ENCODE measurements at places on chromosomes 1 and 21. TPM values are rescaled to one million over a fixed set of nuclear protein-coding genes. Genes with fewer than 3 reads are reported as not detected.

GRCh38 chr1:180179162-180179957 lies 24.7 kb downstream of the QSOX1 start:
- no peak for DNase-seq

The ADAMTS4 gene
- total RNA-seq = 0.51 TPM

- peak; percentile 25 for DNase-seq
These were observed 291.1 kb upstream of the ADGRL2 start for GRCh38 chr1:81509594-81509993.

GRCh38 chr1:209862391-209863356 lies 34.9 kb downstream of the UTP25 start:
- DNase-seq = no peak

- DNase-seq = no peak
These were observed 349.1 kb upstream of the BEND5 start for GRCh38 chr1:49125746-49126145.

DNA sequence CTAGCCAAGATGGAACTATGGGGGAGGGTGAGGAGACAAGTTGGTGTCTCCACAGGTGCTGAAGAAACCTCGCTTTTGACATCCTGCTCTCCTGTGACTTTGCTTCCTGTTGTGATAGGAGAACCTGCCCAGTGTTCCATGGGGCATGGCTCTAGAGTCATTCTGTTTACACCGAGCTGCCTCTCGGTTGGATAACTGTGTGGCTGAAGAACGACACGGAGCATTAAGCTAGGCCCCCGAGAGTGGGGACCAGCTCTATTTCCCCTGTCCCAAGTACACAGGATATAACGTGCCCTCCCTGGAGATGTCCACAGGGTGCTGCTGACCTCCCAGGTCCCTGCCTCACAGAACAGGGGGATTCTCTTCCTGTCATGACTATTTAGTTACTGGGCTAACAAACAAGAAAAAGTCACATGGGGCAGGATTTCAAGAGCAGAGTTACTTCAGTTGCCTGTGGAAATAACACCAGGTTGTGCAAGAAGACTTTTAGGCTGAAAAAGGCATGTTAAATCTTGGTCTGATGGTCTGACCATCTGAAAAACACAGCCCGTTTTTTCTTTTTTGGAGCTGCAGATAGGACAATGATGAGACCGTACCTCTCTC lies 29.4 kb upstream of the PPP2R5A start:
- DNase-seq = peak; percentile 5

DNA sequence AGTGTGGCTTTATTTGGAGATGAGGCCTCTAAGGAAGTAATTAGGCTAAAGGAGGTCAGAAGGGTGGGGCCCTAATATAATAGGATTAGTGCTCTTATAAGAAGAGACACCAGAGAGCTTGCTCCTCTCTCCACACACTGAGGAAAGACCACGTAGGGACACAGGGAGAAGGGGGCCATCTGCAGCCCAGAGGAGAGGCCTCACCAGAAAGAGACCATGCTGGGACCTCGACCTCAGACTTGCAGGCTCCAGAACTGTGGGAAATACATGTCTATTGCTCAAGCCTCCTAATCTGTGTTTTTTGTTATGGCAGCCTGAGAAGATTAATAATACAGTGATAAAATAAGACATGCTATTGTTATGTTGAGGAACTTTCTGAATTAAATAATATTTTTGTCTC lies 8.3 kb downstream of the RCAN1 start:
- DNase-seq = no peak

GRCh38 chr1:220921971-220922635 lies 42.9 kb downstream of the HLX start:
- DNase-seq = no peak

The NECTIN4 gene
- total RNA-seq = 0.33 TPM

- DNase-seq = no peak
These were observed 55.9 kb downstream of the SIK1 start for GRCh38 chr21:43370888-43371570.

DNA sequence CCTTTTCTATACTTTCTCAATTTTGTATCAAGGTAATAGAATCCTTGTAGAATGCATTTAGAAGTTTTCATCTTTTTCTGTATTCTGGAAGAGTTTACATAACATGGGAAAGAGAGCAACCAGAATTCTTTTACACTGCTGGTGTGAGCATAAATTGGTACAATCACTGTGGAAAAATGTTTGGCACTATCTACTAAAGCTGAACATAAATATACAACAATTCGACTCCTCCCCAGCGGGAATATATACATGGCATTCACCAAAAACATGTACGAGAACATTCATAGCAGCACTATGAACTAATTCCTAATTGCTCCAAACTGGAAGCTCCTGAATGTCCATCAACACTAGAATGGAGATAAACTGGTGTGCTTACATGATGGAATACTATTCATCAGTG lies 1.8 kb upstream of the ACBD6 start:
- peak; percentile 63 for DNase-seq

The NCMAP gene
- not detected for total RNA-seq

GRCh38 chr1:9784508-9785133 lies 39.1 kb downstream of the CLSTN1 start:
- peak; percentile 53 for DNase-seq

DNA sequence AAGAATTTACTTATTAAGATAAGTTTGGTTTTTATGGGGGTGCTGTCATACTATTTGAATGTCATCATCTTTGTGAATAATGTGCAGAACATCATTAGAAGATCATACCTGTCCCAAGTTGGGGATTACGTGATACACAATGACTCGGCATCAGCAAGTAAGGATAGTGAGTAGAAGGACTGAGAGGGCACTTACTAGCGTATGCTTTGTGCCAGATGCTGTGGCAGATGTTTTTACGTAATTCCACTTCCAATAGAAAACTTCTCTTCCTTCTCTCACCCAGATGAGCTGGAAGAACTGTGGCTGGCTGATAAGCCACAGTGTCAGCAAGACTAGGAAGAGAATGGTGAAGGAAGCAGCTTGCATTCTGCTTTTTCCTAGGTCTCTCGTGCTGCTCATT lies 28.1 kb upstream of the TGFB2 start:
- DNase-seq = no peak

The GIPC2 gene
- 0.50 TPM for total RNA-seq

- DNase-seq = no peak
These were observed 84.7 kb upstream of the CD34 start for GRCh38 chr1:207995576-207995975.

DNA sequence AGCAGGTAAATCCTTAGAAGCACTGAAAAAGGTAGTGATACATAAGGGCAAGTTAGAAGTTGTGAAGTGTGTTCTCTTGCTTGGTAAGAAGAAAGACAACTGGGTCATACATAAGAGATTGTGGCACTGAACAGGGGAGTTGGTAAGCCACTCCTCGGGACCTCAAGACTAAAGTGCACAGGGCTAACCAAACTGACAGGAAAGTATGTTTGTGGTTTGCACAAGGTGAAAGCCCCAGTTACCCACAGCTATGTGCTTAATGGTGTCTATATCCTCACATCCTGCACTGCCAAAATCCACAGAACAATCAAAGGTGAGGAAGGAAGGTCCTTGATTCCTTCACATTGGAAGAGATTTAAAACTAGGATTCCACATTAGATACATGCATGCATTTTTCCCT lies 276.5 kb downstream of the DNM3 start:
- peak; percentile 82 for DNase-seq

The ZNHIT6 gene
- 15.5 TPM for total RNA-seq

DNA sequence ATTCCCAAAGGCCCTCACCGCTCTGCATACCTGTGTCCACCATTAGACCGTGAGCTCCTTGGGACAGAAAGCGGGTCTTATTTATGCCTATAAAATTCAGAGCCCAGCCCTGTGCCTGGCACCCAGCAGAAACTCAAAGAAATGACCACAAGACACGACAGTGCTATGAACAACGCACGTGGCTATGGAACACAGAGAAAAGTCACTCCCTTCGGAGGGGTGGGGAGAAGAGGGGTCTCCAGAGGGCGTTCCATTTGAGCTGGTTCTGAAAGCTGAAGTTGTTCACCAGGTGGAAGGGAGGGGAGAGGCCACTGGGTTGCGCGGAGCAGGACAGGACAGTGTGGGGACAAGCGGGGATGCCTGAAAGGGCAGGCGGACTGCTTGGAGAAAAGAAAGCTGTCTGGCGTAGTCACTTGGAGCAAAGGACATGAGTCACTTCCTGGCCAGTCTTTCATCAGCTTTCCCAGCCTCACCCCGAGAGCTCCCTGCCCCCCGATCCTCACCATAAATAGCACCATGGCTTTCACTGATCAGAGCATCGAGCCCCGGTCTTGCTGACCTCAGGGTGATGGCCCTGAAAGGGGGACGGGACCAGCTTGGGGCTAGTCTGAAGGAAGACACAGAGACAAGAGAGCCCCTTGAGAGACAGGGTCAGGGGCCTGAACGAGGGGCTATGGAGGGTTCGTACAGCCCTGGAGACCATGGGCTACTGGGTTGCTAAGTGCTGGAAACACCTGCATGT lies 28.5 kb downstream of the ECE1 start:
- DNase-seq = peak; percentile 93
